ENCODE measurements at places on chromosomes 4 and X. TPM values are rescaled to one million over a fixed set of nuclear protein-coding genes. Genes with fewer than 3 reads are reported as not detected.

Gene NEIL3
- 0.16 TPM for total RNA-seq

Gene TMPRSS11D
- total RNA-seq, result not detected

Gene BEX1
- 0.38 TPM for total RNA-seq

Gene STOX2
- 9.9 TPM for total RNA-seq

Gene CLNK
- not detected for total RNA-seq

Gene GABRA4
- total RNA-seq, result 3.8 TPM

Gene LRP2BP
- 2.4 TPM for total RNA-seq

Gene FGFR3
- 1.8 TPM for total RNA-seq

Gene PCSK1N
- not detected for total RNA-seq

Gene CMC4
- 27.7 TPM for total RNA-seq

Gene ODAPH
- not detected for total RNA-seq
